Dorsolateral prefrontal cortex (tissue), 122 donors: ENCODE measurements at places on chromosomes 16 and 17.

DNA sequence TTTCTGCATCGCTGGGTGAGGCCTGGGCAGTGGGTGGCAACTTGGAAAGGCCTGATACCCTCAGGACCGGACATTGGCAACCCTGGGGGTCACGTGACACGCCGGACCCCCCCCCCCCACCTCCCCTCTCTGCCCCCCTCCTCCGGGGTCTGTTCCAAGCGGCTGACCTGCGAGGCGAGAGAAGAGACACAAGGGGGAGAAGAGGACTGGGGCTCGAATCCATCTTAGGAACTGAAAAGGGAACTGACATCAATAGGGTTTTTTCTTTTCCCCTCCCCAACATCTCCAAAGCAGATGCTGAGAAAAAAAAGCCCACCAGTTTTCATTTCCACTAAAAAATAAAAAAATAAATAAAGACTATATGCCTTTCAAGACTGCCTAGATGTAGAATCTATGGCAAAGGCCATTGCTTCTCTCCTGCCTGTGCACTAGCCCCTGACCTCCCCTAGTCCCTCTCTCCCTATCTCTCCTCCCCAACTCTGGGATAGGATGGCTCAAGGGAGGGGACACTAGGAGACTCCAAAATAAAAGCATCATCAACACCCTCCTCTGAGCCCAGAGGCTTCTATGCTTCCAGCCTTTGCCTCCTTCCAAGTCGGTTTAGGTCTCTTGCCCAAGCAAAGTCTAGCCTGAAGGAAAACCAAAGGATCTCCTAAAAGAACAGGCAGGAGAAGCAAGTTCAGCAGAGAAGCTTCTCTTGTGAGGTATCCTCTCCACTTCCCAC lies 7.7 kb upstream of the HOXB2 start:
- no peak for DNase-seq

DNA sequence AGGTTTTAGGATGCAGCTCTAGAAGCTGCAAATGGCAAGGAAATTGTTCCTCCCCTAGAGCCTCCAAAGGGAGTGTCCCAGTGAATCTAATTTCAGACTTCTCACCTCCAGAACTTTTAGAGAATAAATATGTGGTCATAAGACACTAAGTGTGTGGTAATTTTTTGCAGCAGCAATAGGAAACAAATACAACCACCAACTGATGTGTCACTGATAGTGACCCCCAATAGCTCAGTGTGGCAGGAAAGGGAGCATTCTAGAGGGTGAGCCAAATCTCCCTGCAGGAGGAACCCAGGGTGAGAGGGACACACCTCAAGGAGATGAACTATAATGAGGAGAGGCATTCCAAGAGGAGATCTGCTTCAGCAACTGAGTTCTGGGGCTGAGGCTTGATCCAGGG lies 4.1 kb downstream of the CCL4L2 start:
- no peak for DNase-seq

DNA sequence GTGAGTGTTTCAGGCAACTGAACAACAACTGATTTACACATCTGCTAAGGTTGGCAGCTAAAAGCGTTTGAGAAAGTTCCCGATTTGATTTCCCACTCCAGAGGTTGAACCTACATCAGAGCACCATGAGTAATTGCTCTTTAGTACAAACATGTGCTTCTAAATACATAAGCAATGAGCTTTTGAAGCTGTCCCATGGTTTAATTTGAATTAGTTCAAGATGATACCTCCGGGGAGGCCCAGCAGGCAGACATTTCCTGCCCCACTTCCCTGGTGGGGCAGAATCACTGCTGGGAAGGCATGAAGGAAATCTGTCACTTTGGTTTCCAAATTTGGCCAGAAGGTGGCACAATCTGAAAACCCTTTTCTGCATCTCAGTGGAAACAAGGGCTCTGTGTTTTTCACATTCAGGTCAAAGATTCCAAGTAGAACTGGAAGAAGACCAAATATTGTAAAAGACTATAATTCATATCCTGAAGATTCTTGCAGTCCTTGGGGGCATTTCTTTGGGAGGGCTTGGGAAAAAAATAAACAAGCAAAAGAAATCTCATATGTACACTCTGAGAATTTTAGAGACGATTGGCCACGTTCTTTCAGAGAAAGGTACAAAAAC lies 176.2 kb upstream of the FAM20A start:
- peak; percentile 33 for DNase-seq

GRCh38 chr16:799111-799947 lies 1.2 kb downstream of the GNG13 start:
- DNase-seq: no peak

DNA sequence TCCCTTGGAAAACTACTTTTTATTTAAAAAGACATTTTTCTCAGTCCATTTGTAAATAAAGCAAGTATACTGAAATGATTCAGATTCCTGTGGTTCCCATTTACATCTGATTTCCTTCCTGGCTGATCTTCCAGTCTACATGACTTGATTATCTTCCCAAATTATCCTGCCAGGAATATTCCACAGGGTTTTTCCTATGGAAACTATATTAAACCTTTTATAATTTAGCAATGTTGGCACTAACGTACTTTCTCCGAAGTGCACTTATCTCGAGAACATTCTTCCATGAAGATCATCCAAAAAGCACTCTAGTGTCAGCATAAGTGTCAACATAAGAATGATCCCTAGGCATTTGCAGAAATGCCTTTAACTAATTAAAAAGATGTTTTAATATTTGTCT lies 347.7 kb upstream of the KIF2B start:
- no peak for DNase-seq

GRCh38 chr17:61400066-61400716 lies 548 bp downstream of the TBX2 start:
- DNase-seq: no peak

DNA sequence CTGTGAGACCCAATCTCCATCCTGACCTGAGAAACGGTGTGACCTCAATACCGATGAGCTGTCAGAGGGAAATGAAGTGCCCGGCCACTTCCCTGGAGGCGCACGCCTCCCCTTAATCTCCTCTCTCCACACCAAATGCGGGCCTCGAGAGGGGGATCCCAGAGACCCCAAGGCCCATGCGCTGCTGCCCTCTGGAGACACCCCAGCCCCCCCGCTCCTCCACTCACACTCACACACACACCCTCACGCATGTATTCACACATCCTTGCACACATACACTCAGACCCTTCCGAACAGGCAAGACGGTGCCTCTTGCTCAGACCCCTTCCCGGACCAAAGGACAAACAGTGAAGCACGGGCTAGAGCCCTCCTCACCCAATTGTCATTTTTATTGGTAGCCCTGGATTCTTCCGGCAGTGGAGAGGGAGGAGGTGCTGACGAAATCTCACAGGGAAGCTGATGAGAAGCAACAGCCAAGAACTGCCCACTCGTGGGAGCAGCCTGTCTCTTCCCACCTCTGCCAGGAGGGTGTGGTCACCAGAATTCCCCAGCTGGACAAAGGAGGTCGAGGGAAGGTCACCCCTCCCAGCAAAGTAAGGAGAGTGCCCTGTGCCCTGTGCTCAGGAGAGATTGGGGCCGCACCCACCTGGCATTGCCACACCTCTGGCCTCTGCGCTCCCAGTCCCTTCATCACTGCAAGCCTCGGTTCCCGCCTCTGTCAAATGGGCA lies 136.0 kb upstream of the TNRC6C start:
- no peak for DNase-seq

GRCh38 chr16:57999971-58000705 lies at the start of gene ZNF319:
ZNF319 (minus strand) TSS chr16:58000672; CDS start chr16:57998265, 2,407 bp downstream.
- no peak for DNase-seq

- no peak for DNase-seq
Measured at GRCh38 chr16:64617836-64618476, 503.9 kb downstream of the CDH11 start.

DNA sequence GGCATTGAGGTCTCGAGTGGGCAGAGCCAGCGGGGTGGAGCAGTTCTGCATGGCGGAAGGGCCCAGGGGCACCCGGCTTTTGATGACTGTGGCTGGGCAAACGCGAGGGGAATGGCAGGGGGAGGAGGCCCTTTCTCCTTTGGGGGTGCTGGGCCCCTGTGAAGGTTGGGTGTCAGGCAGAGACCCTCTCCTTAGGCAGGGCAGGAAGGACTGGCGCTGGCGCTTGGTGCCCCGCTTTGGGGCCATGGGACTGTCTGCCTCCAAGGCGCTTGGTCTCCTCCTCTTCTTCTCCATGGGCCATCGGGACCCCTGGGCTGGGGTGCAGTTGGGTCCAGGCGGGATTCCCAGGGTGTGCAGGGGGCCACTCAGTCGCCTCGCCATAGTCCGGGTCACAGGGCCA lies 12.8 kb upstream of the GFAP start:
- DNase-seq: no peak

- DNase-seq: no peak
Measured at GRCh38 chr16:64428463-64429113, 693.3 kb downstream of the CDH11 start.

- no peak for DNase-seq
Measured at GRCh38 chr16:8199390-8199789, 390.9 kb downstream of the TMEM114 start.

DNA sequence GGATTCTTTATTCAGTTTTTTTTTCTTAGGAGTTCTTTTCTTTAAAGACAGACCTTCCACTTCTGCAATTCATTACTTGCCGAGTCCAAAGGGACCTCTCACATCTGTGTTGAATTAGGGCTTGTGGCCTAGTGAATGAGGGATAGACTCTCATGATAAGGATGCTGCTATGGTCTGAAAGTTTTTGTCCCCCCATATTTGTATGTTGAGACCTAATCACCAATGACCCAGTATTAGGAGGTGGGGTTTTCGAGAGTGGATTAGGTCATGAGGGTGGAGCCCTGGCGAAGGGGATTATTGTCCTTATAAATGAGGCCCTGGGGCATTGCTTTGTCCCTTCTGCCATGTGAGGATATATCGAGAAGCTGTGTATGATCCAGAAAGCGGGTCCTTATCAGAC lies 9.5 kb downstream of the KRT12 start:
- DNase-seq: no peak

DNA sequence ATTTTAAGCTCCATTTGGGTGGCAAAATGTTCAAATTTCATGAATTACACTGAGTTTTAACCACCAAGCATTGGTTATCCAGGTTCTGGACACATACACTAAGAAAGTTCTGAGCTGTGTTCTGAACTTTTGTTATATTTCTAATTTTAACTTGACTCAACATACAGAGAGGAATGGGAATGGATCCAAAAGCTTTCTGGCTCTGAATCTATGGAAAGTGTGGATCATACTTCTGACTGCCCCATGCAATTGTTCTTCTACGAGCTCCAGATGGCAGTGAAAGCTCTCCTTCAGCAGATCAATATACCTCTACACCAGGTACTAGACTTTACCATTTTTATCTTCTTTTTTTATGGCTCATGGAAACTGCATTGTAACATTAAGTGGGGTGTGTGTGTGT lies 113.0 kb upstream of the NOG start:
- DNase-seq: no peak

- no peak for DNase-seq
Measured at GRCh38 chr16:21647562-21648164, 4.7 kb downstream of the IGSF6 start.

- DNase-seq: no peak
Measured at GRCh38 chr17:13851889-13852288, 217.4 kb upstream of the COX10 start.
